NCI-H2029 treated with DMSO at 0.1 percent for 48 hours (cell line): ENCODE measurements at places on chromosomes 16 and 17.
A peak's percentile ranks its signal among the peaks of the same experiment; 100 is the strongest.

DNA sequence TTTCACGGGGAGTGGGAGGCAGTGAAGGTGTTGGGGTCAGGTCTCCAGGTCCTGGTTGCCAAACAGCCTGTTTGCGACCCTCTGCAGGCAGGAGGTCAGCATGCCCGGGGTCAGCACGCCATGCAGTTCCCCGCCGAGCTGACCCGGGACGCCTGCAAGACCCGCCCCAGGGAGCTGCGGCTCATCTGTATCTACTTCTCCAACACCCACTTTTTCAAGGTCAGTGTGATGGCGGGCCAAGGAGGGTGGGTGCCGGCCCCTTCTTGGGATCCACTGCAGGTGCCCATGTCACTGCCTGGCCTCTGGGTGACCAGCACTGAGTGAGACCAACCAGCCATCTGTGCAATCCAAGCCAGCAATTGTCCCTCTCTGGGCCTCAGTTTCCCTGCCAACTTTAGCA is 21.3 kb downstream of the ADGRG5 start:
- DNase-seq = no peak

DNA sequence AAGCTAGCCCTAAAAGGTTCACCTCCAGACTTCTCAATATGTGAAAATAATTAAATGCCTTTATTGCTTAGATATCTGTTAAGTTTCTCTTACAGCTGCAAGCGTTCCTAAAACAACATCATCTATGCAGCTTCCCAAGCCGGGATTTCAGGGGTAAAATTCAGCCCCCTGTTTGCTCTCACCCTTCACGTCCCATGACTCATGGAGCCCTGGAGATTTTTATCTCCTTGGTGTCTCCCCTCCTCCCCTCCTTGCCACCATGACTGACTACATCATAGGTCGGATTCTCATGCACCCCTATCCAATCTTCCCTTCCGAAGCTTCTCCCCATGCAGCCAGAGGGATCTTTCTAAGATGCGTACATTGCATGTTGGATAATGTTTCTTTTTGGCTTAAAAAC is 21.0 kb upstream of the CACNG4 start:
- no peak for DNase-seq

DNA sequence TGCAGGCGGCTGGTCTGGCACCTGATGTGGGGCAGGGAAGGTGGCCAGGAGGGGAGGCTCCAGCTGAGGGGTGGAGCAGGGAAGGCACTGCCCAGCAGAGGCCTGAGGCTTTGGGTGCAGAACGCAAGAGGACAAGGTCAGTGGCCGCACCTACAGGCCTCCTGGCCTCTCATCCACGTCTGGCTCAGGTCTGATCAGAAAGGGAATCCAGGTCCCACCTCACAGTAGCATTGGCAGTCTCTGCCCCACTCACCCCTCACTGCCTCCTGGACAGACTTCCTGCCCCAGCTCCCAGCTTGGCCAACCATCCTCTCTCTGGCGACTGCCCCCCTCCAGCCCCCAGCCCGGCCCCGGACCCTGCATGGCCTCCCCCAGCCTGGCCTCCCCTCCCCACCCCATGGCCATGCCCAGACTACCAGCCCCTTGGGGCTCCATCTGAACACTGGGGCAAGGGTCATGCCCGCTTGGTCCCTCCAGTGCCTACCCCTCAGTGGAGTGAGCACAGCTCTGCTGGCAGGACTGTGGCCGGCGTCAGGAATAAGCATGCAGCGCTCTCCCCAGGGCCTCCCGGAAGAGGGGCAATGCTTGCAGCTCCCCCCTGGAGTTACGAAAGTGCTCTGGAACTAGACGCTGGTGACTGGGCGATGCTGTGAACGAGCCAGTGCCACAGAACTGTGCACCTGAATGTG is 4.6 kb downstream of the UTS2R start:
- no peak for DNase-seq

DNA sequence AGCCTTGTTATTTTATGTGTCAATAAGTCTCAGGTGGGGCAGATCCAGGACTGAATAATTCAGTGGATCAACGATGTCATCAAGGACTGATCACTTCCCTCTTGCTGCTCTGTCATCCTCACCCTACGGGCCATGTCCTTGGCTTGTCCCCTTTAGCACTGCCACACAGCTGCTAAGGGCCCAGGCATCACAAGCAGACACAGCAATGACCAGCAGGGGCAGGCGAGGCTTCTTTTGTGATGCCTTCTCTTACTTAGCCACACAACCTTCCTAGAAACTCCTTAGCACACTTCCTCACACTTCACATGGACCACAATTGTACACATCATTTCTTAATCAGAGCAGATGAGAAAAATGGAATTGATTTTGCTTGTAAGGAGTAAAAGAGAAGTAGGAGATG is 356.3 kb upstream of the SOX9 start:
- DNase-seq = no peak

DNA sequence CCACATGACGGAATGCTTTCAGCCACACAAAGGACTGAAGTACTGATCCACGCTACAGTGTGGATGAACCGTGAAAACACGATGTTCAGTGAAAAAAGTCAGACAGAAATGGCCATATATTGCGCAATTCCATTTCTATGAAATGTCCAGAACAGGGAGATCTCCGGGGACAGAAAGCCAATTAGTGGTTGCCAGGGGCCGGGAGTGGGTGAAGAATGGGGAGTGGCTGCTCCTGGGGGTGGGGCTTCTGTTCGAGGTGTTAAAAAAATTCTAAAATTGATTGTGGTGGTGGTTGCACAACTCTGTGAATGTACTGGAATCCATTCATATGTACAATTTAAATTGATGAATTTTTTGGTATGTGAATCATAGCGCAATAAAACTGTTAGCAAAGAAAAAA is 154.8 kb upstream of the HSBP1 start:
- DNase-seq = no peak

- DNase-seq = no peak
Observed at GRCh38 chr17:44559634-44560554, 2.6 kb downstream of the FZD2 start.

DNA sequence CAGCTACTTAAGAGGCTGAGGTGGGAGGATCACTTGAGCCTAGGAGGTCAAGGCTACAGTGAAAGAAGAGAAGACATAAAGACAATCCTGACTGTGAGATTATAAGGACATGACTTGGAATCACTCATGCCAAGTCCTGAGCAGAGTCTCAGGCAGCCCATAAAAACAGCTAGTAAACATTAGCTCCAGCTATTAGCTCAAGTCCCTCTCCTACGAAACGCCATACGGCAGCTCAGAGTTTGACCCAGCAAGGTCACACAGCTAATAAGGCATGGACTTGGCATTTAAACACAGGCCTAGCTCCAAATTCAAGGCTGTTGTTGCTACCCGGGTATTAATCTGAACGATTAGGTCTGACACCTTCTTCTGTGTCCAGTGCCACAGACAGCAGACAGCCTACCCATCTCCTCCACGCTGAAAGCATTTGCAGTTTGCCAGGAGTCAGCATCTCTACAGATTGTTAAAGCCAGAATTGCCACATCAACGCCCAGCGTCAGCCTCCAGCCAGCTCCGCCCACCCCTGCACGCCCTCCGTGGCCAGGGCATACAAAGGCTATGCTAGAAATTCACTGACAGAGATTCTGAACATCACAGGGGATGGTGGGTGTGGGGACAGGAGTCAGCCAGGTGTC is 9.9 kb upstream of the TMEM114 start:
- no peak for DNase-seq

- DNase-seq = no peak
Observed at GRCh38 chr17:38741921-38742410, 6.2 kb downstream of the PCGF2 start.

DNA sequence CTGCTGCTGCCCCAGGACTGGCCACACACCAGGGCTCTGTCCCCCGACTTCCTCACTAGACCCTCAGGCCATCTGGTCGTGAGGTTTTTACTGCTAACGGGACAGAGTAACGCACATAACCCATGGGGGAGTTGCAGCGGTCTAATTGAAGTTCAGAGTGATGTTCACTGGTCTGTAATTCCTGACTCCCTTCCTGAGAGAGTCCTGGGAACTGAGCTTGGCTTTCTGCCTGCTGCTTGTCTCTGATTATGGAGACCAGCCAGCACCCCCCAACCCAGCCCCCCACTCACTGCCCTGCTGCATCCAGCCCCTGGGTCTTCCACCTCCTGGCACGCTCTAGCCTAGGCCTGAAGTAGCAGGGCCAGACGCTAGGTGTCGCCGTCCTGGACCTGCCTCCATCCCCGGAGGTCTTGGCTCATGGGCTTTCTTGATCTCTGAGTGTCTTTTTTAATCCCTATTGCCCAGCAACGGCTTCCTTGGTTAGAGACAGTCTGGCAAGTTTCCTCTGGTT is 192.9 kb downstream of the CCDC182 start:
- no peak for DNase-seq

DNA sequence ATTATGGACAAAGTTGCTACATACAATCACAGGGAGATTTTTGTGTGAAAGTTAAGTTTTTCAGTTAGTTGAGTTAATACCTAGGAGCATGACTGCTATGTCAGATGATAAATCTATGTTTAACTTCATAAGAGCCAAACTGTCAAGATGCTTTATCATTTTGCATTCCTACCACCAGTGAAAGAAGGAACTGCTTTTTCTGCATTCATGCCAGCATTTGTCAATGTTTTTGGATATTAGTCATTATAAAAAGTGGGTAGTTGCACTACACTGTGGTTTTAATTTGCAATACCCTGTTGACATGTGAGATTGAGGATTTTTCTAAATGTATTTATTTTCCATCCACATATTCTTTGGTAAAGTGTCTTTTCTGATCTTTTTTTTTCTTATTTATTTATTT is 434.0 kb upstream of the MON1B start:
- no peak for DNase-seq

- no peak for DNase-seq
Observed at GRCh38 chr16:54236773-54237172, 49.8 kb downstream of the IRX3 start.

DNA sequence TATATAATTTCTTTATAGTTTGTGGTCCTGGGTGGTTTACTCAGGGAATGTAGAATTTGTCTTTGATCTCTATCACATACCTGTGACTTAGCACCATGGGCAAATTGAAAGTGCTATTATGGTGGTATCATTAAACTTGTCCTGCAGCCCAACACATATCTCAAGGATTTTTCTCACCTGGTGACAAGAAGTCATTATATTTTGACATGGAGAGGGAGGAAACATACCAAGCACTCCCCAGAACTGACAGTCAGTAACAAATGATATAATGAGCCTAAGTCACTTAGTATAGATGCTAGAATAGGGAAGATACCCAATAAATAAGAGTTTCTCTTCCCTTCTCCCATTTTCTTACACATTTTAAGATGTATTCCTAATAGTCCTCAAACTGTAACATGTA is 805.5 kb upstream of the KIF2B start:
- DNase-seq = no peak

GRCh38 chr16:55257966-55258613 is 65.9 kb upstream of the IRX6 start:
- no peak for DNase-seq

DNA sequence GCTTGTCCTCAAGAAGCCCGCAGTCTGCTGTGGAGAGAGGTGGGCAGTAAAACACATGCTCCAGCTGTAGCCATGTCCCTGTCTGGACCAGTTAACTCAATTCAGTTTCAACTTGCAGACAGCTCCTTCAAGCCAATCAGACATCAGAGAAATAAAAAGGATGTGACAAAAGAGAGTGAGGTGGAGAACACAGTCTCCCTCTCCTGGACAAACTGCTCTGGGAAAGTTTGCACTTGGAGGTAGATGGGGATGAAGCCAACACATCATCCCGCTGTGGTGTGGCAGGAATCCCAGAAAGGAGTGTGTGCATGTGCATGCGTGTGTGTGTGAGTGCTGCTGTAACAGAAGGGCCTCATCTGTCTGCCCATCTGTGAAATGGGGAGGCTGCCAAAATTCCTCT is 358.6 kb upstream of the ASIC2 start:
- DNase-seq = no peak

DNA sequence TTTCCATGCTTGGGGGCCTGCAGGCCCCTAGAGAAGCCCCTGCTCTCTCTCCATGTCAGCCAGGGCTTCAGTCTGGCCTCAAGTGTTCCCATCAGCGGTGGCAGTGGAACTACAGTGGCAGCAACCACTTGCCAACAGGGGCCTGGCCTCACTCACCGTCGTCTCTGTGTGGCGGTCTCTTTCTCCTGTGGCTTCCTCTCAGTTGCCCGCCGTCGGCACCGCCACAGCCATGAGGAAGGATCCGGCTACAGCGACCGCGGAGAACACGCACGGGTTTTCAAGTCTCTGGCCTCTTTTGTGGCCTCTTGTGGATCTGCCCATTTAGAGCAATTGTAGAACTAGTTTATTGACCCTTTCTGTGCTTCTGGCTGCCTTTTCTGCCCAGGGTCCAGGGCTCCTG is 8.5 kb downstream of the ARMC7 start:
- no peak for DNase-seq

- no peak for DNase-seq
Observed at GRCh38 chr17:63395075-63395805, 50.9 kb downstream of the CYB561 start.

GRCh38 chr17:52762147-52762793 is 603.8 kb upstream of the CA10 start:
- DNase-seq = no peak

DNA sequence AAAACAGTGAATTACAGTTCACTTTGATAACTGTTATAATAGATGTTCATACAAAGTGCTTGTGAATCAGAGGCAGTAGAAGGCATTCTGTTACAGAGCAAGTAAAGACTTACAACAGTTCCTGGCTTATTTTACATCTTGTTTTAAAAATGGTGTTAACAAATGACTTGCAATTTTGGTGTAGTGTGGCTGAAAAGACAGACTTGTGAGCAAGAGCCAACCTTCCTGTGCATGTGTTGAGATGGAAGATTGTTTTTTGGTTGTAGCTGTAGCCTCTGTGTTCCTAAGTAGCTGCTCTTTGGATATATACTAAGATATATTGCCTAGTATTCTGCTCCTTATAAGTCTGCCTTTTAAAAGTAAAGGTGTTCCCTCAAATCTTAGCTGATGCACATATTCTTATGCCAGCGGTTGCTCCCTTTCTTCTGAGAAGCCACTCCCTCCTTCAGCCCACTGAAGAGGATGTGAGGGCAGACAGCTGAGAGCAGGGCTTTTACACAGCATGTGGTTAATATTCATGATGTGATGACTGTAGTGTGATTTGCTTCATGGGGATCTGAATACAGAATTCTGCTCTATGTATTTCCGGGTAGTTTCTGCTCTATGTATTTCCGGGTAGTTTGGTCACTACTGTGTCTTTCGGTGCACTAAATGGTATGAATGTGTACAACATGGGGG is 182.3 kb downstream of the PHKB start:
- DNase-seq = no peak

GRCh38 chr17:37147301-37147812 is 198.6 kb downstream of the AATF start:
- peak; percentile 6 for DNase-seq

DNA sequence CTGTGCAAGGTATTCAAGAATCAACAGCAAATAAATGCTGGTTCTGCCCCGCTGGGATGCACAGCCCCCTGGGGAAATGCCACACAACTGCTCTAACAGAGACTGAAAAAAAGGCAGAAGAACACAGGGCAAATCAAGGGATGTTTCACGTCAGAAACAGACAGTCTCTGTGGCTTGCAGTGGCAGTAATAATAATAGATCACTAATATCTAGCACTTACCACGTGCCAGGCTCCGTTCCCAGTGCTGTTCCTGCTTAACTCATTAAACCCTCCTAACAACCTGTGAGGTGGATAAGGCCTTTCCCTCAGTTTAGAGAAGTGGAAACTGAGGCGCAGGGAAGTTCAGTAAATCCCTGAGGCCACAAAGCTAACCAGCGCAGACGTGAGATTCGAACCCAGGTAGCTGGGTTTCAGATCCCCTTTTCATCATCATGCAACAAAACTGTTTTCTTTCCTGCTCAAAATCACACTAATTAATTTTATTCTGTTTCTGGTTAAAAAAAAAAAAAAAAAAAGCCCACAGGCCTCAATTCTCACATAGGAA is 36.7 kb downstream of the ARHGAP17 start:
- no peak for DNase-seq
